ENCODE measurements at places on chromosomes 2 and 18.

GRCh38 chr2:133331436-133331835, 236.8 kb downstream of the NCKAP5 start:
- DNase-seq = no peak

DNA sequence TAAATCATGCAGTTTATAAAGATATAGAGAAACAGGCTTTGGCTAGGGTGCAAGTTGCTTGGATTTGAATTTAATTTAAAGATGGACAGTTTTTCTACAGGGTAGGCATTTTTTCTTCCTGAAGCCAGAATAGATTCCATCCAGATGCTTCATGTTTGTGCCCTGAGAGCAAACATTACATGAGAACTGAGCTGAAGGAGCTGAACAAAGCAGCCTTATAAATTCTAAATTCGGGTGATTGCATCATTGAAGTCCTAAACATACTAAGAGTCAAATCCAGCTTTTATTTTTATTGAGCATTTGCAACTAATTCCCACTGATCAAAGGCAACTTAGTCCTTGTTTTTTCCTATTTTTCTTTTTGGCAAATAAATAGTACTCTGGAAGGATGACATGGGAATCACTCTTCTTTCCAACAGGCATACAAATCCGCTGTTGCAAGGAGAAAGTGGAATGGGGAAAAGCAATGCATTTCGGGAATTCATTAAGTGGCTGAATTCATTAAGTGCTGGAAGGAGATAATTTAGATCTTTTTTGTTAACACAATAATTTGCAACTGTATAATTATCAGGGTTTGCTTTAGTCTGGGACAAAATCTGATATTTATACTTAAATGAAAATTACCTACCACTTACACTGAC, 828.0 kb downstream of the SLC4A3 start:
- DNase-seq = no peak

DNA sequence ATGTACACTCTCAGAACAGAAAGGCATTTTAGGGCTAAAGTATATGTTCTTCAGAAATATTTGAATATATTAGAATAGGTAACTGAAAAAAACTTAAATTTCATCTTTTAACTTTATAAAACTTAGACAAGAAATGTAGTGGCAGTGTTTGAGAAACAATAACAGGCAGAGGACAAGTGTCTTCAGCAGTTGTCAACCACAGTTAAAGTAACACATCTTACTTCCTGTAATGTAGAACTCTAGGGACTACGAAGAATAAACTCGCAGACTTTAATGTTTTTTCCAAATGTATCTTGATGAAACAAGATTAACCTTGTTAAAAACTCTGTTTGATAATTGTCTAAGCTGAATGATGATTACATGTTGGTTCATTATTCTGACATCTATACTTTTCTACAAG, 50.7 kb downstream of the RMDN2 start:
- no peak for DNase-seq

GRCh38 chr2:64720535-64721319, 67.0 kb upstream of the SERTAD2 start:
- no peak for DNase-seq

DNA sequence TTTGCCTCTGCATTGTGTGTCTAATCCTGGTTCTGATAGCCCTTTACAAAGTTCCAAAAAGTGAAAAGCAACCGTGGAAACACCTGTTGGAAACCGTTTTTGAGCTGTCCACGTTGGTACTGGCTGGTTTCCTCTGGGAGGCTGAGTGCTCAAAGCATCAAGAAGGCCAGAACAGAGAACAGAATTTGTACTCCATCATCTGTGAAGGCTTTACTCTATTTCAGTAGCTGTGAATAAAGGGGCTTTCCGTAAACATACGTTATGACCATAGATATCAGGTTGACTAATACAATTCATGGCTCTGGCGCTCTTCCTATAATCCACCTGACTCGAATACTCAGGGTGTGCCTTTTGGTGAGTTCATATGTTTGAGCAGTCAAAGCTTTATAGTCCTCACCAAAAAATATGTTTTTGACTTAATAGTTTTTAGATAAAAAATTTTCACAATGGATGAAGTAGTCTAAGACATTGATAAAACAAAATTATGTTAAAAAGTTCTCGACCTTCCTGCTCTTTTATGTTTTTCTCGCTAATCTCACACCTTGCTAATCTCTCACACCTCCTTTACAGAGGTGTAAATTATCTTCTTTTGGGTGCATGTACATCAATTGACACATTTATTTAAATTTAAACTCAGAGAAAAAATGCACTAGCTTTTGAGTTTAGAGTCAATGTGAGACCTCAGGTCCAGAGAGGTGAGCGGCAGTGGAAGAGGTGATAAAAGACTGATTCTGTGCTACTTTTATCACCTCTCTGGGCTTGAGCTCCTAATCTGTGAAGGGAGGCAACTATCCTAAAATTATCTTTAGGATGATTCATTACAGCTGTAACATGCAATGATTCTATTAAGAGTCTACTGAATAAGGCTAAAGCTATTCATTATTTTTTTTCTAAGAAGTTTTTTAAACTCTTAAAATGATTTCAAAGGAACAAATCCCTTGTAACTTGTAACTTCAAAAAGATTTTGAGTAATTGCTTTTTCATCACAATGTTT, 65.3 kb downstream of the CXCR4 start:
- no peak for DNase-seq

GRCh38 chr18:63439334-63439733, 17.1 kb upstream of the VPS4B start:
- DNase-seq = peak; percentile 21

DNA sequence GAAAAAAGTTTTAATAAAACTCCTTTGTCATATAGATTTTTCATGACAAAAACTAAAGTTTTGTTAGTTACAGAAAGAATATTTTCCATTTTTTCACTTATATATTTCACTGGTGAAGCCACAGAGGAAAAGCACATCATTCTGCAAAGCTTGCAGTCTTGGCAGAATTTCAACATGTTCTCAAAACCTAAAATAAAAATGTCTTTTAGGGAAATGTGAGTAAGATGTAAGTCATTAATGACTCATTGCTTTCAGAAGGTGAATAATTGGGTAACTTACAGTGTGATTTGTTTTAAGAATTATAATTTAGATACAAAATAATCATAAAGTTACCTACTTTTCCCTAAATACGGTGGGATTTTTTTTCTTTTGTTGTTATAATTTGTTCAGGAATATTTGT, 43.4 kb upstream of the TNFRSF11A start:
- DNase-seq = no peak

DNA sequence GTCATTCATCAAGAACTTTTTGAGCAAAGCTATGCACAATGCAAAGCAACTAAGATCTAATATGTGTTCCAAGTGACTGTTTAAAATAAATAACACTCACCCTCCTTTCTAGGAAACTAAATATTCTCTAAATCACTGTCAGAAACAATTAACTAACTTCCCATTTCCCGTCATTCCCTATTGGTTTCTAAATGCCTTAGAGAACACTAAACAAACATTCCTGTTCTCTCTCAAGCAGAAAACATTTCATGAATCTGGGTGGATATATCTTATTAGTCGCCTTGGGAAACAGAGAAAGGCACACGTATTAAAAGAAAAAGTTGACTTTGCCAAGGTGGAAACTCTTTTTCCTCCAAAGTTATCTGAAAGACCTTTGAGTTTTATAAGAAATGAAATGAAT, 735.2 kb downstream of the MBD2 start:
- no peak for DNase-seq

DNA sequence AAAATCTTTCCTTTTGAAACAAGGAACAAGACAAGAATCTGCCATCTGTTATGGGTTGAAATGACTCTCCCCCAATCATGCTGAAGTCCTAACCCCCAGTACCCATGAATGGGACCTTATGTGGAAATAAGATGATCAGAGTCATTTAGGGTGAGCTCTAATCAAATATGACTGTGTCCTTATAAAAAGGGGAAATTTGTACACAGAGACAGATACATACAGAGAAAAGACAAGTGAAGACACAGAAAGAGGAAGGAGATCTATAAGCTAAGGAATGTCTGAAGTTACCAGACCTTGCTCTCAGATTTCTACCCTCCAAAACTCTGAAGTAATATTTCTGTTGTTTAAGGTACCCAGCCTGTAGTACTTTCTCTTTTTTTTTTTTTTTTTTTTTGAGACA, 15.7 kb downstream of the TGFBRAP1 start:
- DNase-seq = no peak

- DNase-seq = no peak
Observed at GRCh38 chr2:38561691-38562090, 41.0 kb downstream of the HNRNPLL start.

DNA sequence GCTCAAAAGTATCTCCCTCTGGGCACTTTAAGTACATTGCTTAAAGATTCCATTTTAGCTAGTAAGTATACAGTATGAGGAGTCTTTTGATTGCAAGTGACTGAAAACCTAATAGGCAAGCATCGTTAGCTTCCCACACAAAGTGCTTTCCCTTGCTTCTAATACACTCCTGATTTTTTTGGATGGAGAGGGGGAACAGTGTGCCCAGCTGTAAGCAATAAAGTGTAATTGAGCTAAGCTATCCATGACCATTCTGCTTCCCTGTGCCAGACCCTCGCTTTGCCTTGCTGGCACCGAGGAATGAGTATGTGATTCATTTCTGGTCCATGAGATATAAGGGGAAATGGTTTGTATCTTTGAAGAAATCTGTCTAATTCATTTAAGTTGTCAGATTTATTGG, 3.8 kb upstream of the ZNF24 start:
- DNase-seq = no peak

GRCh38 chr2:99395589-99396130, 58.5 kb downstream of the EIF5B start:
- DNase-seq = no peak

DNA sequence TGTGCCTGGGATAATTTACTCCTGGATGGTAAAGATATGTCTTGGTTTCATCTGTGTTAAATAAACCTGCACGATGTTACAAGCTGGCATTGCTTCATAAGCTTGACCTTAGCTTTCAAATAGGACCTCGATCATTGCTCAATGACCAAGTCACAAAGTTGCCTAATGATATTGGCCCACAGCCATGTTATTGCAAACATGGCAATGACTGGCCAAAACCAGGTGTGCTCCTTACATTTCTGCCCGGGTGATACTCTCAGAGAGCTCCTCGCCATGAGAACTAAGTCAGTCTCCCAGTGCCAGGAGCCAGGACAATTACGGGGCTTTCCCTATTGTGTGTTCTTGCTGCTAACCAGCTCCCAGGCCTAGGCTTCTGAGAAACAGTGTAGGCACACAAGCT, 72.5 kb upstream of the CYP1B1 start:
- no peak for DNase-seq

- DNase-seq = no peak
Observed at GRCh38 chr2:150465703-150466569, 21.5 kb downstream of the RND3 start.

GRCh38 chr18:21264651-21265050, 22.6 kb downstream of the GREB1L start:
- no peak for DNase-seq

DNA sequence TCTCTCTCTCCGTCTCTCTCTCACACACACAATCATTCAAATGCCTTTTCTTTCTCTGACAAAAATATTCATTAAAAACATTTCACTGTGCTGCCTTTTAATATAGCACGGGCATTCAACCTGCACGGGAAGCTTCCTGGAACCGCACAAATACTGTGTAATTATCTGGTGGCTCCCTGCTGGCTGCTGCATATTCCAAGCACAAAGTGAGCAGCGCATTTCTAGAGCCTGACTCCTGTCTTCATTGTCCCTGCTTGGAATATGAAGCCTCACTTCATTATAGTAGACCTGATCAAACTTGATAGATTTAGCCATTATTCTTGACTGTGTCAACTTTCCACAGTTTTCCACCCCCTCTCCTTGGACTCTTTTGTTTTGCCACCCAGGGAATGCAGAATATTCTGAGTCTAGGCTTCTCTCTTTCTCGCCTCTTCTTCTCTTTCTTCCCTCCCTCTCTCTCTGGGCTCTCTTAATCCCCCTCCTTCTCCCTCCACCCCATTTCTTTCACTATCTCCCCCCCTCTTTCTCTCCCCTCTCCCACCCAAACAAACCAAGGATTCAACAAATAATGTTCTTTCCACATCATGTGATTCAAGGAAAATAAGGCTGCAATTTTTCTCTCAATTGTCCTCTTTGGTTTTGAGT, 672.1 kb upstream of the FANCL start:
- DNase-seq = no peak

DNA sequence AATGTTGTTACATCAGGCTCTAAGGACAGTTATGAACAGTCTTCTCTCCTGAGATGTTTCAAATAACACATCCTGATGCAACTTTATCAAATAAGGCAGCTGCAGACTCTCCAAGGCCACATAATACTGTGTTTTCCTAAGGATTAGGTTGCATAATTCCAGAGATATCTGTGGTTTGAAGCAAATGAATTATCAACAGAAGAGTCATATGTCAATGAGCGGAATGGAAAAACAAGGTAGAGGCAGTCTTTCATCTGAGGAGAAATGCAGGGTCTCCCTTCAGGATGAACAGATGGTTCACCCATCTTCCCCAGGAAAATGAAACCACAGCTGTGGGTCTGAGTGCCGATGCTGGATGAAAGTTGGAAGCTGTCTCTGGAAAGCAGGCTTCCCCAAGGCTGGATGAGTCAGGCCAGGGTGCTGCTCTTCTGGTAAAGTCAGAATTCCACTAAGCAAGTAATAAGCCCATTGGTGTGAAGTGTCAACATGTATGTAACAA, 22.2 kb downstream of the LYG1 start:
- DNase-seq = no peak

DNA sequence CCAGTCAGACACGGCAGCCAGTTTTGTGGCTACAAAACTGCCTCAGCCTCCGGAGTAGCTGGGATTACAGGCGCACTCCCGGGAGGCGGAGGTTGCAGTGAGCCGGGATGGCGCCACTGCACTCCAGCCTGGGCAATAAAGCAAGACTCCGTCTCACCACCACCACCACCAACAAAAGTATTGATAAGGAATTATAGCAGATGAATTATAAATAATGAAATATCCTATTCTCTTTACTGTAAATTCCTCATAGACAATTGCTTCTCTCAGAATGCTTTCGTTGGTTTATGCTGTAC, 1.4 kb upstream of the FAM161A start:
- DNase-seq = no peak

DNA sequence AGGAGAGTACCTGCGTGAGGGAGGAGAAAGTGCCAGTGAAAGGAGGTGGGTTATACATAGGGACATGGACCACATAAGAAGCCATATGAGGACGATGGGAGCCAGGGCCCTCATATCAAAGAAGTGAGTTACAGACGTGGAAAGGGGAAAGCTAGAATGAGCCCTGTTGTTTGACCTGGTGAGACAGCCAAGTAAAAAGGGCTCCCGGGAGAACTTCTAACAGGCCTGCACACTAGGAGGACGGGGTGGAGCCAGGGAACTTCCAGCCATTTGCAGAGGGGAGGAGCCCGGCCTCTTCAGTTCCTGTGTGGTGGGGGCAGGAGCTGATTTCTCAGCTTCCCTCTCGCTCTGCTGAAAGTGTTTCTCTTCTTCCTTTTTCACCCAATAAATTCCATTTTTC, 84.1 kb upstream of the SLC66A3 start:
- DNase-seq = no peak

- no peak for DNase-seq
Observed at GRCh38 chr18:70047931-70048603, 100.4 kb upstream of the CD226 start.

DNA sequence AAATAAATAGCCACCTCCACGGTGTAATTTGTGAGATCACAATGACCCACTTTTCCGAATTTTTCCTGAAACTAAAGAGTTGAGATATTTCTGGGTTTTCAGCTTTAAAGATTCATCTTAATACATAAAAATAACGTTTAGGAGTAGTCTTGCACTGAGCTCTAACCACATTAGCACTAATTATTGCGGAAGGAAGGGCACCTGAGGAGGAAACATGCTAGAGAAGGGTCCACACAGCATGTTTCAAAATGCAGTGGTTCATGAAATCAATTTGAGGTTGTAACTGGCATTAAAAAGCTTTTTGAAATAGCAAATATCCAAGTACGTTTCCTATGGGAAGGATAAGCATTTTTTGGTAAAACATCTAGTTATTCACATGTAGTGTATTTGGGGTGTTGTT, 8.4 kb downstream of the INPP4A start:
- DNase-seq = no peak
